Heart right ventricle (tissue), 16 donors: ENCODE measurements at places on chromosomes 1 and 21. TPM values are rescaled to one million over a fixed set of nuclear protein-coding genes. Genes with fewer than 3 reads are reported as not detected.

- no peaks in the 10 kb centered on the region for H3K36me3 ChIP-seq
- no peak overlapping the region for H3K27ac ChIP-seq
- no peak for DNase-seq
- no peak overlapping the region for H3K4me3 ChIP-seq
- peaks cover 4% of the 10 kb centered on the region for H3K4me1 ChIP-seq
Observed at GRCh38 chr1:186997877-186998276, 169.1 kb downstream of the PLA2G4A start.

- H3K36me3 ChIP-seq: no peaks in the 10 kb centered on the region
- H3K4me1 ChIP-seq: peaks cover 24% of the 10 kb centered on the region
- H3K27ac ChIP-seq: peak overlapping the region; percentile 48
- H3K27me3 ChIP-seq: peaks cover 3% of the 10 kb centered on the region
Observed at GRCh38 chr1:29238620-29239002, 2.3 kb downstream of the PTPRU start.

GRCh38 chr1:214550857-214551435, 456 bp downstream of the PTPN14 start:
- no peaks in the 10 kb centered on the region for H3K36me3 ChIP-seq
- DNase-seq: peak; percentile 62
- H3K27ac ChIP-seq: peak overlapping the region; percentile 99
- no peaks in the 10 kb centered on the region for H3K27me3 ChIP-seq
- H3K4me1 ChIP-seq: peaks cover 54% of the 10 kb centered on the region

- no peaks in the 10 kb centered on the region for H3K4me1 ChIP-seq
- H3K36me3 ChIP-seq: no peaks in the 10 kb centered on the region
- DNase-seq: no peak
- H3K27me3 ChIP-seq: no peaks in the 10 kb centered on the region
- no peak overlapping the region for H3K4me3 ChIP-seq
- no peak overlapping the region for H3K27ac ChIP-seq
Observed at GRCh38 chr1:84427250-84428188, 29.2 kb downstream of the DNASE2B start.

- no peak overlapping the region for H3K4me3 ChIP-seq
- H3K27ac ChIP-seq: no peak overlapping the region
- no peak for DNase-seq
- no peaks in the 10 kb centered on the region for H3K36me3 ChIP-seq
- H3K4me1 ChIP-seq: no peaks in the 10 kb centered on the region
- no peaks in the 10 kb centered on the region for H3K27me3 ChIP-seq
Observed at GRCh38 chr1:190286111-190286510, 191.6 kb downstream of the BRINP3 start.

GRCh38 chr1:225388372-225388771, 39.5 kb downstream of the LBR start:
- H3K27me3 ChIP-seq: no peaks in the 10 kb centered on the region
- no peak overlapping the region for H3K4me3 ChIP-seq
- DNase-seq: no peak
- no peaks in the 10 kb centered on the region for H3K4me1 ChIP-seq

- H3K27me3 ChIP-seq: no peaks in the 10 kb centered on the region
- no peak for DNase-seq
Observed at GRCh38 chr21:17590430-17590829, 22.3 kb downstream of the BTG3 start.

GRCh38 chr1:232059726-232060374, 433.3 kb downstream of the DISC1 start:
- DNase-seq: no peak
- no peaks in the 10 kb centered on the region for H3K27me3 ChIP-seq
- no peak overlapping the region for H3K27ac ChIP-seq
- no peaks in the 10 kb centered on the region for H3K4me1 ChIP-seq

DNA sequence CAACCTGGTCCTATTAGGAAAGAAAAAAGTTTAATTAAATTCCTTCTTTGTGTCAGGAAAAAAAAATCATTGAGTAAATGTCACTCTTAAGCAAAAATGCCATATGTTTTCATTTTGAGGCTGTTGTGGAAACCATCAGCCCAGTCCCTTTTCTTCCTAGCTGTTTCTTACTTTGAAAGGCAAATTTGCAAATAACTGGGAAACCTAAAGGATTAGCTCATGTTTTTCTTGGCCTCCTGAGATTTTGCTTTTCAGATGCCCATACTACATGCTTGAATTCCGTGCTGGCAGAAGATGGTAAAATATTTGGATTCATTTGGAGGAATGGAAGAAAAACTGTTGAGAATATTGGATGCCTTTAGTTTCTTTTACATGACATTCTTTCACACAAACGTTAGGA, 182.1 kb upstream of the ADAMTS5 start:
- H3K4me1 ChIP-seq: no peaks in the 10 kb centered on the region
- H3K27ac ChIP-seq: no peak overlapping the region
- no peak overlapping the region for H3K4me3 ChIP-seq
- H3K27me3 ChIP-seq: no peaks in the 10 kb centered on the region
- no peak for DNase-seq

- no peak for DNase-seq
- H3K4me3 ChIP-seq: no peak overlapping the region
- H3K27me3 ChIP-seq: peaks cover 30% of the 10 kb centered on the region
- H3K36me3 ChIP-seq: no peaks in the 10 kb centered on the region
Observed at GRCh38 chr1:18001725-18002124, 105.9 kb upstream of the IGSF21 start.

Gene BMP8B
- total RNA-seq: 0.25 TPM

Gene HCN3
- 1.2 TPM for total RNA-seq

Gene KPNA6
- 73.0 TPM for total RNA-seq

Gene GPR52
- total RNA-seq: 0.98 TPM

Gene SLC35A3
- 8.1 TPM for total RNA-seq
